NCI-H1092 treated with DMSO at 0.1 percent for 48 hours (cell line): ENCODE measurements at places on chromosomes 12 and 14.

- DNase-seq, result no peak
Measured at GRCh38 chr12:63042646-63043045, 107.7 kb upstream of the PPM1H start.

DNA sequence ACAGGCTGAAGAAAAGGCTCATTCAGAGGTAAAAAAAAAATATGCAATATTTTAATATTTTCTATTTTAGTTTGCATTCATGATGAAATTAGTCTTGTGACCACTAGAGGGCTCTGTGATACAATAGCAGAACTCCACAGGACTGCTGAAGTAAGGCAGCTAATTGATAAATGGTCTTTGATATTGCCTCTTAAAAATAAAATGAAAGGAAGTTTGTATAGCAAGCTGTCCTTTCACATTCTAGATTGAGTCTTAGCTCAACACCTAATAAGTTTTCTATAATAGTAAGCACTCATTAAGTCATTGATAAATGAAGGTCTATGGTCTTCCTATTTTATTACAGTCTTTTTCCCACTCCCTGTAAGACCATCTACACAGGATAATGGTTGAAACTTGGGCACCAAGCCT, 315.7 kb downstream of the NAV3 start:
- DNase-seq, result peak; percentile 21

DNA sequence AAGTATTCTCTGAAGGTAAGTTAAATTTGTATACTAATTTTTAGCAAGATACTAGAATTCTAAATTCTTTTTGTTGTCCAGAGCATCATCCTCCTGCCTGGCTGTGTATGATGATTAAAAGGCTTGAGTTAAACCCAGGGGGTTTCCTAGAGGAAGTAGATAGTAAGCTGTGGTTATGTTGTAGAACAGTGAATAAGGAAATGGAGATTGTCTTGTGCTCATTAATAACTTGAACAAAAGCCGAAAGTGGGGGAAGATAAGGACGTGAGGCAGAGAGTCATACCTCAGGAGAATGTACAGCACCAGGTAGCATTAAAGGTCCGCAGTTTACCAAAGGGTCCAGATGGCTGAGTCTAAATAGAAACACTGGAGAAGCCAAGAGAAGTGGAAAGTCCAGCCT, 42.0 kb downstream of the CKB start:
- DNase-seq, result no peak

DNA sequence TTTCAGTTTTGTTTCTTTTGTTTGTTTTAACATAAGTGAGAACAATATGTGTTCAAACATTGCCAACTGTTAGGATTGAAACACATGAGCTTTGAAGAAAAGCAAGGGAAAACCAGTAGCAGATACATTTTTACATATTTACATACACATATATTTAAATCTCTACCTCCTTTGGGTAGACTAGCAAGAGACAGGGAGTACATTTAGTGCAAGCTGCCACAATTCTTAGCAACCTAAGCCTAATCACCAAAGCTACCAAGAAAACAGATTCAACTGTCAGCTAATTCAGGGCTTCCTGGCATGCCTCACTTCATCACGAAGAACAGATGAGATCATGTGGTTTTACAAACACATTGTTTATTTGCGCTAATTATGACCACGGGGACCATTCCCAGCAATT, 143.1 kb downstream of the PRIMA1 start:
- DNase-seq, result no peak

DNA sequence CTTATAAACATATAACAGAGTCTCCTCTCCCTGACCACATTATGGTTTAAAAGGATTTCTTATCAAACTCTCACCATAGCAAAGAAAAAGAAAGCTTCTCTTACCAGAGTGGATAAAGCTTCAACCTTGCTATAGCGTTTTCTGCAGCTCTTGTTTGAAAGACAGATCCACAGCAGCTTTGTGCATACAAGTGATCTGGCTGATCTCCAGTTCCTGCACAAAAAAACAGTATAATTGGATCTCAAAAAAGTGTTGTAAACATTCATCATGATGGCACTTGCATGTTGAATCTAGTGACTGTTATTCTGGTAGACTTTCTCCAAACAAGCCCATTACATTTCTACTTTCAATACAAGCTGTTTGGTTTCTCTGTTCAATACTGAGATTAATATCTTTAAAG, 178.9 kb upstream of the MGAT4C start:
- peak; percentile 34 for DNase-seq

DNA sequence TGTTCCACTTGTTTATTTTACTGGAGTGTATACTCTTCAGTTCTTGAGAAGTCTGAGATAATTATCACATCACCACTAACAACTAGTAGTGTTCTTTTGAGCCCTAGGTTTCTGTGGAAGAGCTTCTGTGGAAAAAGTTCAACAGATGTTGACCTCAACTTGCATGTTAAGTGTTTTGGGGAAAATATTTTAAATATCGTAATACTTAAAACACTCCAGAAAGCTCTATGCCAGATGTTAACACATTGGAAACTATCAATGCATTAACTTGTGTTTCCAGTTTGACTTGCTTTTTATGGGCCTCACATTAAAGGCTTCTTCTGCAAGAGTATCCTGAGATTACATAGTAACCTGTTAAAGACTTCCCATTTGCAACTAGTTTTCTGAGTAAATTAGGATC, 173.1 kb downstream of the DUSP6 start:
- no peak for DNase-seq

DNA sequence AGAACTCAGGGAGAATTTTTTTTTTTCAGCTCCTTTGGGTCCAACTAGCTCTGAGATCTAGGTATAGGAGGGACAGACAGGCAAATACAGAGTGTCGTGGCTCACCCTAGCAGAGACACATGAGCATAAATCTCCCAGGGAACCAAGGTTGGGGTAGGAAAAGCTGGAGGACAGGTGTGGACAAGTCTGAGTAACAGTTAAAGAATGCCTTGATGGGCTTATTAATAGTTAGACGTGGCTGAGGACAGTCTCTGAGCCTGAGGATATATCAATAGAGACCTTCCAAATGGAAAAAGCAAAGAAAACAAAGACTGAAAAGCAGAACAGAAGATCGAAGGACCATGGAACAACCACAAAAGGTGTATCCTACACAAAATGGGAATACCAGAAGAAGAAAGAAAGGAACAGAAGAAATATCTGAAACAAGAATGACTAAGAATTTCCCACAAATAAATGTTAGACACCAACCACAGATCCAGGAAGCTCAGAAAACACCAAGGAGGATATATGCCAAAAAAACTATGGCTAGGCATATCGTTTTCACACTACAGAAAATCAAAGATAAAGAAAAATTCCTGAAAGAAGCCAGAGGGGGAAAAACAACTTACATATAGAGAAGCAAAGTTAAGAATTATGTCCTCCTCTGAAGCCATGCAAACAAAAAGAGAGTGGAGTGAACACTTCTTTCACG, 80.9 kb downstream of the PTPRB start:
- no peak for DNase-seq

DNA sequence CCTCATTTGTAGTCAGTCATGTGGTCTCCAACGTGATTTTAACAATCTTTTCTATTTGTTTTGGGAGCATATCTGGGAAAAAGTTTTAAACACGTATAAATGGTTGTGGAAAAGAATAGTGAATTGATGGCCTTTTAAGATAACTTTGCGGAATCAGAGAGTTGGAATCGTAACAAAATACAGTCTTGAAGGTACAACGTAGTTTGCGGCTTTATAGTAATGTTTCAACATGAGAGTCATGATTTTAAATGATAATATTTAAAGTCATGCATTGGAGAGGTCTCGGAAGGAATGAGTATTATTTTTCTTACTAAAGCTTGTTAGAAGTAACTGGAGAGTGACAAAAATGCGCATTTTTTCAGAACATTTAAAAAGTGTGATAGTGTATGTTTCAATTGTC, 1.6 kb downstream of the AEBP2 start:
- DNase-seq, result no peak

- DNase-seq, result no peak
Measured at GRCh38 chr14:64232095-64232838, 61.9 kb downstream of the ESR2 start.

GRCh38 chr12:93115198-93115601, 186.1 kb upstream of the EEA1 start:
- DNase-seq, result no peak

DNA sequence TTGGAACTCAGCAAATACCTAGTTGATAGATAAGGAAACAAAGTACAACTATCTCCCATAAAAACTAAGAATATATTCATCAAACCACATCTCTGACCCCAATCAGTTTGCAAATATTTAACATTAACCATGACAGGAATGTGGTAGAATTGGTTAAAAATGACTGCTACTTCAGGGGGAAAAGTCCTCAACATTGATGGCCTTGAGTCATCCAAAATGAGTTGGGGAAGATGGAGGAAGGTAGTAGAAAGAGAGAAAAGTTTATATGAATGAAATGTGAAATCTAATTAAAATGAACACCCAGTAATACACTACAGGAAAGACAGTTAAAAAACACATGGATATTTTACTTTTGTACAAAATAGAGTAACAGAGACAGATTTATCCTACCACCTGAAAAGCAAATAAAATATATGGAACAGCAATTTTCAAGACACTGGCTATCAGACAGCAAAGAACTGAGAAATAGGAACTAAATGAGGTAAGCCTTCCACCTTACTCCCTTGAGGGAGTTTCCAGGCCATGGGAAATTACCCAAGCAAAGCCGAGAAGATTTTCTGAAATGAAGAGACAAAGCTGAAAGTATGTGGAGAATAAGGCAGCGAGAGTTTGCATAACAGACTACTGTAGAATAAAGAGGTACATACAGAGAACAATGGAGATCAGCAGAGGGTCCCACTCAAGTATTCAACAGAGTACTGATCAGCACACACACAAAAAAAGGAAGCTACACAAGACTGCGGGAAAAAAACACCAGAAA, 49.6 kb downstream of the TC2N start:
- DNase-seq, result no peak
